ENCODE measurements at places on chromosomes 1 and 21.
A peak's percentile ranks its signal among the peaks of the same experiment; 100 is the strongest.

DNA sequence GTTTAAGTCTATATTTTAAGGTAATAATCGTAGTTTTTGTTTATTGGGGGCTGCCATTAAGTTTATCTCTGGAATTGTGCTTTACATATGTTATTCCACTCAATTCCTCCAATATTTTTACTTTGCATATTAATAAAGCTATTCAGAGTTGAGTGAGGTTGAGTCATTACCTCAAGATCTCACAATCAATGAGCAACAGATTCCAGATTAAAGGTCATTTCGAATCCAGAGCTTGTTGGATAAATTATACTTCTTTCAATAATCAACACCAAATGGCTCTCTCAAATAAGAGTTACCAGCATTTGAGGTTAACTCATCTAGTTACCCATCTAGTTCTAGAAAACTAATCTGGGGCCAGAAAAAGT lies 16.7 kb downstream of the RGS4 start:
- DNase-seq: no peak

DNA sequence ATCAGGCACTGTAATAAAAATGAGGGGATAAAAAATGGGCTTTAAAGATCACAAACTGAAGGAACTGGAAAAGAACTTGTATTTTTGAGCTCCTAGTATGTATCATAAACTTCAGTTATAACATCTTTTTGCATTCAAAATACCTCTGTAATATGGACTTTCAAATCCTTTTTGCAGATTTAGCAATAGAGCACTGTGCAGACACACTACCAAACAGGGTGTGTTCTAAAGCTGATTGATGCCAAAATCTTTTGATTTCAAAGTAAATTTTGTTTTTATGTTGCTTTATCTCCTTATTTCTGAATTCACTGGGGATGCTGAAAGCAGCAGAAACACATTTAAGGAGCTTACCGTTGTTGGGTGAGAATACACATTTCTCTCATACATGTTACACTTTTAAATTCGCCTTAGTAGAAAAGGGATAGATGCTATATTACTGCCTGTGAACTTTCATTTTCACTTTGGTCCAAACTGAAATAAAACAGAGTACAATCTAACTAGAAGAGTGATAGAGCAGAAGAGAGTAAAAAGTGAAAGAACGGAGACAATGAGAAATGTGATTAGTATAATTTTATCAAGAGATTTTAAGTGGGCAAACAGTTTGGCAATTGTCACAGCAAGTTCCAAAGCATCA lies 1126.6 kb downstream of the BRINP3 start:
- DNase-seq: no peak

DNA sequence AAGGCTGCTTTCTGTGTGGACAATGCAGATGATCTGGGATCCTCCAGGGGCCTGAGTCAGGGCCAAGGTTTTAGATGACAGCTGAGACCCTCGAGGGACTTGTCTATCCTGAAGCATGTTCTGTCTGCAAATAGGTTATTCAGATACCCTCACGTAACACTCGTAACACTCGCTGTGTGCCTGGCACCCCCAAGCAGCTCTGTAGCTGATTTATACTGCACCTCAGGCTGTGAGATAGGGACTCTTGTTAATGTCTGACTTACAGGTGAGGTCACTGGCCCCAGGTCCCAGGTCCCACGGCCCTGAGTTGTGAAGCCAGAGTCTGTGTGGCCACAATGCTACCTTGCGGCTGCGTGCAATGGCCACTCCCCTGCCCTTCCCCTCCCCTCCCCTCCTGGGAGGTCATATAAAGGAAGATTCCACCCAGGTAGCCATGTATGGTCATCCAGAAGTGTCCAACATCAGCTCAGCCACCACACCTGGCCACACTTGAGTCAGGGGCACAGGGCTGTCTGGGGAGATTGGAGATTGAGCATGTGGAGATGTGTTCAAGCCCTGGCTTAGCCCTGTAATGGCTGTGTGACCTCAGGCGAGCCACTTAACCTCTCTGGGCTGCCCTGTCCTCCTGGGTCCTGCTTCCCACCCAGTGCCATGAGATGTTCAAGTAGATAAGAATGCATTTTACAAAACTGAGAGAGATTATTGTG lies 687.7 kb downstream of the MATN1 start:
- DNase-seq: no peak

DNA sequence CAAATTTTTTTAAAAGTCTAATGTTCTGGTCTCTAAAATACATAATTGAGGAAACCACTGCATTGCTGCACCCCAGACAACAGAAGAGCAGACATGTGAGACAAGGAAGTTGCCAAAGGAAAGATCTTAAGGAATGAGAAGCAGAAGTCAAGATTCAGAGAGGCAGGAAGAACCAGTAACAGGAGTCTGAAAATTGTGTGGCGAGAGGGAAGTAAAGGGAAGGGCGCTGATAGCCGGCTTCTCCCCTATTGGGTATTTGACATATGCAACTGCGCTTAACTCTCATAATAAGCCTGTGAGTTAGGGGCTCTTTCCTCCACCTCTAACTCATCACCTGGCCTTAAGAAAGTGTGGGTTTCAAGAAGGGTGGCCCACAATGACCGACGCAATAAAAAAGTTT lies 21.9 kb upstream of the KIF14 start:
- DNase-seq: no peak

DNA sequence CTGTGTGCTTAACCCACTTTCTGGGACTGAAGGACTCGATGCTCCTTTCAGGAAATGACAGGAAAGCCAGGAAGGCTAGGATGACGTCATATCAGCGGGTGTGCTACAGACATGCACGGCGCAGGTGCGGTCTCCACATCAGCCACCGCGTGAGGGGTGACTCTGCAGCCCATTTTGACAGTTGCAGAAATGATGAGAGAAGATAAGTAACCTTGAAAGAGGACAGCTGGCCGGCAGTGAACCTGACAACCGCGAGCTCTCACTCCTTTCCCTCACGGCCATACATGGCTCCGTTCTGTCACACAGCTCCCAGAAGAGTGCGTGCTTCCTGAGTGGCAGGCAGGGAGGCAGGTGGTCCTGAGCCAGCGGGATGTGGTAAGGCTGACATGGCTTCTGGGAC lies 1.7 kb upstream of the KRTAP10-5 start:
- DNase-seq: no peak

DNA sequence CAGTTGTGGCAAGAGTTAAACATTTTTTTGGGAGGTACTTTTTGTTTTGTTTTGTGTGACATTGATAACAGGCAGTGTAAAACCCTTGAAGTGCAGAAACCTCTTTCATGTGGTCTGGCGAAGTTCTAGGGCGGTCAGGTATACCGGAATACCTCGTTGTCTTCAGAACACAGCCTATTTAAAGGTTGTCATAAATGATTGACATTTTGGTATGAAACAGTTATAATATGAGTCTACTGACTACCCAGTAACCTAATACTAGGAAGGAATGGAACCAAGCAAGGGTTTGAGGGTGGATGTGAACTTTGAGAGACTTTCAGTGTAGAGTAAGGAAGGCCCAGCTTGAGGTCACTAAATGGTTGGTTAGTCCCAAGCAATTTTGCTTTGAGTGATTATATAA lies 40.5 kb downstream of the PATJ start:
- DNase-seq: peak; percentile 6

DNA sequence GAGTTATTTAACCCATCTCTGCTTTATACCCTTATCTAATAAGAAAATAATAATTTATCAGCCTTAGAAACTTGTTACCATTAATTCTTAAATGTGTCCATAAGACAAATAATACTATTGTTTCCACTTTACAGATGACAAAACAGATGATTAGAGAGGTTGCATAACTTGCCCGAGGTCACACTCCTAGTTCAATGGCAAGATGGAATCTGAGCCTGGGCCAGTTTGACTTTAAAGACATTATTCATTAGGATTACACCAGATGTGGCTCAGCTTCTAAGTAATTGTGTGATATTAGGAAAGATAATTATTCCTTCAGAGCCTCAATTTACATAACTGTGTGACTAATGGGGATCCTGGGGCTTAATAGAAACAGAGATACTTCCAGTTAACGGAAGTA lies 42.3 kb upstream of the KCNK2 start:
- no peak for DNase-seq

DNA sequence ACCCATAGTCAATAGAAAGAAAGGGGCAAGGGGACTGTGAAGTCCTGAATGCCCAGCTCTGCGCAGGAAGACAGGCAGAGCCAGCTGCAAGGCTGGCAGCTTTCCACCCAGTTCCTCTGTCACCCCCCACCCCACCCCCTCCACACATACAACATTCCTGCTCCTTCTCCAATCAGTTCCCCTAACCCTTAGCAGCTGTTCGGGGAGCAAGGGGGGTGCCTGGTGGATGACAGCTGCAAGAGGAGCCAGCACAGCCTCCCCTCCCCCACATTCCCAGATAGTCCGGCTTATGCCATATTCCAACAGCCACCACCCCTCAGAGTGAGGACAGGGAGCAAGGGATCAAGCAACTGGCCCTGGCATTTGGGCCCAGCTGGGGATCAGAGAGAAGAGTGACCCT lies 9.7 kb downstream of the ARHGEF2 start:
- DNase-seq: no peak

- DNase-seq: no peak
Measured at GRCh38 chr1:89753761-89754160, 67.1 kb upstream of the LRRC8D start.

- DNase-seq: peak; percentile 1
Measured at GRCh38 chr1:158248118-158248517, 6.1 kb upstream of the CD1A start.

DNA sequence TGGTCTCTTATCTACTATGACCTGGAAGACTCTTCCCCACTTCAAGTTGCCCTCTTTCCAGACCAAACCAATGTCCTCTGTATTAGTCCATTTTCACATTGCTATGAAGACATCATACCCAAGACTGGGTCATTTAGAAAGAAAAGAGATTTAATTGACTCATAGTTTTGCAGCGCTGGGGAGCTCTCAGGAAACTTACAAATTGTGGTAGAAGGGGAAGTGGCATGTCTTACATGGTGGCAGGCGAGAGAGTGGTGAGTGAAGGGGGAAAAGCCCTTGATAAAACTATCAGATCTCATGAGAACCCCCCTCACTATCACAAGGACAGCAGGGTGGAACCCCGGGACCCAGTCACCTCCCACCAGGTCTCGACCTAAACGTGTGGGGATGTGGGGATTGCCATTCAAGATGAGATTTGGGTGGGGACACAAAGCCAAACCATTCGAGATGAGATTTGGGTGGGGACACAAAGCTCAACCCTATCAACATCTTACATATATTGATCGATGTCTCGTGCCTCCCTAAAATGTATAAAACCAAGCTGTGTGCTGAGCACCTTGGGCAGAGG lies 14.2 kb upstream of the AGPAT3 start:
- no peak for DNase-seq

- no peak for DNase-seq
Measured at GRCh38 chr1:228742281-228742860, 7.1 kb downstream of the RHOU start.

DNA sequence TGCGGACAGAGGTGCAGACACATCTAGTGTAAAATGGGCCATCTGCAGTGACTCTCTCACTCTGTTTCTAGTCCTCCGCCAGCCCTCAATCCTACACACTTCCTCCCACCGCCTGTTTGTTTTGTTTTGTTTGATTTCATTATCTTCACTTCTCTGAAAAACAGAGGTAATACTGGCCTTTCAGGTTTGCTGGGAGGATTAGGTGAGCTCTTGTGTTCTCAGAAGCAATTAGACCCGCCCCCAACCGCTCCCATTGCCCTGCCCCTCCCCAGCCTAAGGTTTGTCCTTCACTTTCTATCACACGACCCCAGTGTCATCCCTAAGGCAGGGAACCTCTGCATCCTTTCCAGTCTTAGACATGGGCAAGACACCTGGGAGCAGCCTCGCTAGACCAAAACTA lies 43.2 kb upstream of the TACSTD2 start:
- DNase-seq: no peak

- no peak for DNase-seq
Measured at GRCh38 chr1:30976143-30976542, 67.6 kb upstream of the SDC3 start.

DNA sequence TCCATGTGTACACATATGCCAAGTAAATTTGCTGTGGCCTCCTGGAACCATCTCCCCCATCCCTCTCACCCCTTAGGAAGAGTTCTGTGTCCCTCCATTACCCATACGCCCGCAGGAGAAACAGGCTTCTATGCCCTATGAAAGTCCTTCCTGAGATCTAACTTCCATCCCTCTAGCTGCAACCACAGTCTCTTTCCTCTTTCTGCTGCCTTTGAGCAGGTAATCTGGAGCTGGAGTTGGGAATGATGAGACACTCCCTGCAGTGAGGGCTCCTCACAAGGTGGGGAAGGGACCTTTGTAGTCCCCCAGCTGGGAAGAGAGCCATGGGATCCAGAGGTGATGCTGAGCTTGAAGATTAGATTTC lies 2.0 kb upstream of the KCNQ4 start:
- no peak for DNase-seq

DNA sequence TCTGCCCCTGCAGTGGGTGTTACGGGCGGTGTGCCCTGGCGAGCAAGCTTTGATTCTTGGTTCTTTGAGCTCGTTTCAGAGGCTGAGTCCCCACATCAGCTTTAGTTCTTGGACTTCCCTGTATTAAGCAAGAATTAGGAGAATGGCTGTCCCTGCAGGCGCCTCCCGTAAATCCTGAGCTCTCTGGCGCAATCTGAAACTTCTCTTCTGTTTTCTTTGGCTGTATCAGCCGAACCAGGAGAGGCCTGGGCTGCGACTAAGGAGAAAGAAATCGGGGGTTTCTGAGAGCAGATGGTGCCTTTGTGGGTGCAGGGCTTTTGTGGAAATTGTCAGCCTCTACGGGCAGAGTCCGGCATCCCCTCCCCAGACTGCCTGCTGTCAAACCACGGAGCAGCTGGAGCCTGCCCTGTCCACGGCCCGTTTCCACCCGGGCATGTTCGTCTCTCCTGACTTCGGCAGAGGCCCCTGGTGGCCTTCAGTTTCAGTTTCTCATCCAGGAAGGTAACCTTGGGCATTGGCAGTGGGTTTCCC lies 17.9 kb downstream of the CSTB start:
- DNase-seq: no peak

- no peak for DNase-seq
Measured at GRCh38 chr1:6124341-6124740, 55.8 kb downstream of the CHD5 start.

DNA sequence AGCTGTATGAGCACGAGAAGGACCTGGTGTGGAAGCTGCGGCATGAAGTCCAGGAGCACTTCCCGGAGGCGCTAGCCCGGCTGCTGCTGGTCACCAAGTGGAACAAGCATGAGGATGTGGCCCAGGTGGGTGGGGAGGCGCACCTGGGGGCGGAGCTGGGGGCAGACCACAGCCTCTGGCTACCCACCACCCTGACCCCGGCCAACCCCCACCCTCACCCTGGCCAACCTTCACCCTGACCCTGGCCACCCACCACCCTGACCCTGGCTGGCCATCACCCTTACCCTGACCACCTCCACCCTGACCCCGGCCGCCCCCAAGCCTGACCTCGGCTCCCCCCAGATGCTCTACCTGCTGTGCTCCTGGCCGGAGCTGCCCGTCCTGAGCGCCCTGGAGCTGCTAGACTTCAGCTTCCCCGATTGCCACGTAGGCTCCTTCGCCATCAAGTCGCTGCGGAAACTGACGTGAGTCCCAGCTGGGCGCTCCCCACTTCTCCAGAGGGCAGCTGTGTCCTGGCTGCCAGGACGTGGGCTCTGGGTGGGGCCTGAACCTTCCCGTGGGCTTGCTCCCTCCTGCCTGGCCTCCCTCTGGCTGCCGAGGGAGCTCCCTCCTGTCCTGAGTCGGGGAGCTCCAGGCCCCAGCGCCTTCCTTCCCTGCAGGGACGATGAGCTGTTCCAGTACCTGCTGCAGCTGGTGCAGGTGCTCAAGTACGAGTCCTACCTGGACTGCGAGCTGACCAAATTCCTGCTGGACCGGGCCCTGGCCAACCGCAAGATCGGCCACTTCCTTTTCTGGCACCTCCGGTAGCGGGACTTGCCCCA lies 69.5 kb downstream of the PIK3CD start:
- DNase-seq: no peak

Measured in stimulated activated CD8-positive, alpha-beta memory T cell treated with anti-CD3 and anti-CD28 coated beads, Interleukin-12 subunit alpha, Interleukin-12 subunit beta, amount 100 ng/mL, for 4 hours (primary cell).